ENCODE measurements at places on chromosomes 6 and 20. TPM values are rescaled to one million over a fixed set of nuclear protein-coding genes. Genes with fewer than 3 reads are reported as not detected.

DNA sequence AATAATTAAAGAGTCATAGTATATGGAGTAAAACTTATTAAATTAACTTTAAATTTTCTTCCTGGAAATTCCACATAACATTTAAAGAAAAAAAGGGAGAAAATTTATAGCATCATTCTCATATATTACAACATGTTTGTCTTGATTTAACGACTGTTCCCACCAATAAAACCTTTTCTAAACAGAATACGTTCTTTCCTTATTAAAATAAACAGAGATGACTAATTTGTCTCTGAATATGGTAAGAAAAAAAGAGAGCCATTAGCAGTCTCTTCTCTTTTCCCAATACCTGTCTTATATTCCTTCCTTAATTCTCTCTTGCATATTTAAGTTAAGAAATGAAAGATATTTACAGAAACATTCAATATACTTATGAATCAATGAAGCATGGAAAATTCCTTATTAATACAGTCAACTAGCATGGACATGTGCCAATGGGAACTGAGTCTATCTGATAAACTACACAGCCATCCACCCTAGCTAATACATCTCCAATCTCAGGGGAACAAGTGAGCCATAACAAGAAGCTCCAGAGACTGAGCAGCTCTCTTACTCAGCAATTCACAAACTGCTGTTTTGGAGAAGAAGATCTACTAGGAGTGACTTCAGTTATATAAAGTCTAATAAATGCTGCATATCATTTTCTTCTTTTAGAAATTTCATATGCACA lies 347.1 kb upstream of the MANEA start:
- no peak for DNase-seq

DNA sequence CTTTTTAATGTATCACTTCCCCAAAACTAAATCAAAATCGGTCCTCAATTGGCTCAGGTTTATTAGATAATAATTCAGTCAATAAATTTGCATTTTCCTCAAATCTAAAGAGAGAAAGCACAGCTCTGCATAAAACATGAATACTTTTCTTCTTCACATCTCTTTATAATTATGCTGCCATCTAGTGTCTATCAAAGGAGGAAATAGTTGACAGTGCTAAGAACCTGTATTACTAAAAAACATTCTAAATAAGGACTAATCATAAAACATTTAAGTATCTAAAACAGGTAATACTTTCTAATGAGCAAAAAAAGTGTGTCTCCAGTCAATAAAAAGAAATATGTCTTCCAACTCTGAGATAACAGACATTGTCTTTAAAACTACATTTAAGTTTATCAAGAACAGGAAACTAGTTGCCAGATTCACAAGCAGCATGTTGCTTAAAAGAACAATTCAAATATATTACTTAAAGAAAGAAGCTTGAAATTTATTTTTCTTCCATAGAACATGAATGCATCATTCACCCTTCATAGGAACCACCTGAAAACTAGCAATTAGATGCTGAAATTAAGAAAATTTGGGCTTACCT lies 56.5 kb upstream of the DST start:
- no peak for DNase-seq

- no peak for DNase-seq
Measured at GRCh38 chr20:45032781-45033180, 66.5 kb downstream of the STK4 start.

DNA sequence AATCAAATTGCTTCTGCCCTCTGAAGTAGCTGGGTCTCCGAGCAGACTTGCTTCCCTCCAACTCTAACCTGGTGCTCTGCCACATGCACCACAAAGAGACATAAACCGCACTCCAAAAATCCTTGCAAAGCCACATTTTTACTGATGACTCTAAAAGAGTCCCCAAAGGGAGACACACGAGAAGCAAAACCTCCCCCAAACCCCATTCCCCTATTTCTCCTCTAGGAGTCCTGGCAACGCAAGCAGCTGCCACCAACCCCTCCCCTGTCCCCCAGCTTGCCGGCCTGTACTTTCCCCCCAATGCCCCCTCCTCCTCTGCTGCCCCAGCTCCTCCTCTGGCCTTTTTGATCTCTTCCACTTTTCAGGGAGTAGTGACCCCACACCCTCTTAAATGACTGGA lies 180.1 kb upstream of the ARID1B start:
- no peak for DNase-seq

The MOG gene
- under 0.01 TPM for total RNA-seq
